ENCODE measurements at places on chromosomes 16 and 17. TPM values are rescaled to one million over a fixed set of nuclear protein-coding genes. Genes with fewer than 3 reads are reported as not detected.
A peak's percentile ranks its signal among the peaks of the same experiment; 100 is the strongest.

The TBC1D3I gene
- total RNA-seq, result not detected

- no peaks in the 10 kb centered on the region for H3K4me1 ChIP-seq
- no peaks in the 10 kb centered on the region for H3K27me3 ChIP-seq
- no peak overlapping the region for H3K27ac ChIP-seq
Measured at GRCh38 chr16:23244122-23244521, 58.0 kb upstream of the SCNN1B start.

DNA sequence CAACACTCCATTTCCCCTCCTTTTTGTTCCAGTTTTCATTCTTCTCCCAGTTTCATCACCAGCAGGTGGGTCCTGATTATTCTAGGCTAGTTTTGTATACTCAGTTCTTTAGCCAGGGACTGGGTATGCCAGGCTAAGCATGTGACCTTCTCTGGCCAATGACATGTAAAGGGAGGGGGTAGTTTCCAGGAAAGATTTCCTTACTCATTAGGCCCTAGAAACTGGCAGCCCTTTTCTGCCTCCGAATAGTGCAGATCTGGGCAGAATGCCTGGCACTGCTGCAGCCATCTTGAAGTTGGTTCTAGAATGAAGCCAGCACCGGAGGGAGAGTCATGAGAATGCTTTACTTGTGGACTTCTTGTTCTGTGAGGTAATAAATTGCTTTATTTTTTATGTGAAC lies 126.9 kb upstream of the AXIN2 start:
- H3K27me3 ChIP-seq, result no peaks in the 10 kb centered on the region
- no peak for DNase-seq
- no peak overlapping the region for H3K27ac ChIP-seq
- no peaks in the 10 kb centered on the region for H3K4me1 ChIP-seq
- no peak overlapping the region for H3K4me3 ChIP-seq
- no peaks in the 10 kb centered on the region for H3K36me3 ChIP-seq

GRCh38 chr16:50414152-50414551 lies 45.4 kb upstream of the BRD7 start:
- no peaks in the 10 kb centered on the region for H3K4me1 ChIP-seq
- H3K36me3 ChIP-seq, result no peaks in the 10 kb centered on the region
- DNase-seq, result no peak
- H3K27ac ChIP-seq, result no peak overlapping the region

GRCh38 chr17:17084317-17084835 lies 42.1 kb downstream of the MPRIP start:
- H3K27me3 ChIP-seq, result no peaks in the 10 kb centered on the region
- H3K36me3 ChIP-seq, result peaks cover 6% of the 10 kb centered on the region
- no peak overlapping the region for H3K4me3 ChIP-seq
- H3K27ac ChIP-seq, result no peak overlapping the region
- peaks cover 4% of the 10 kb centered on the region for H3K4me1 ChIP-seq
- DNase-seq, result no peak

DNA sequence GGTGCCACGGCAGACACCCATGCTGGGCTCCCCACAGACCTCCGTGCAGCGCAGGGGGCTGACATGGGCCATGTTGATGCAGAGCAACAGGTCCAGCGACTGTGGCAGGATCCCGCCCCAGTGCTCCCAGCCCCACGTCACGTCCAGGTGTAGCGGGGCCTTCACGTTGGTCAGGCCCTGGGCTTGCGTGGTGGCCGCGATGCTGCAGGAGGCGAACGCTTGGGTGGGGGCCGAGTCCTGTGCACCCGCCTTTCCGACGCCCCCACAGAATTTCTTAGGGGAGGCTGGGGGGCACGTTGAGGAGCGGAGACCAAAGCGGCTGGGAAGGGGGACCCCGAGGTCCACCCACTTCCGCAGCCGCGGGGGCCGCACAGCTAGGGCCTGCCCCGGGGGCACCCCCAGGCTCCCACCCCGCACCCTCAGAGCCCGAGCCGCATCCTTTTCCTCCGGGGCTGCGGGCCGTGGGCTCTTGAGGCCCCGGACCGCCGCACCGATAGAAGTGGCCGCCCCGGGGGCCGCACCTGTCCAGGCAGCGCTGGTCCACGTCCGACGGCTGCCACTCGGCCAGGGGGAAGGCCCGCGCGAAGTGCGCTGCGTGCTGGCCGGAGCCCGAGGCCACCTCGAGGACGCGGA lies 416 bp downstream of the METTL26 start:
- H3K36me3 ChIP-seq, result no peaks in the 10 kb centered on the region
- peak overlapping the region; percentile 60 for H3K4me3 ChIP-seq
- peaks cover 38% of the 10 kb centered on the region for H3K4me1 ChIP-seq
- H3K27ac ChIP-seq, result peak overlapping the region; percentile 99
- DNase-seq, result no peak

GRCh38 chr16:11016993-11017392 lies 72.6 kb downstream of the CLEC16A start:
- no peaks in the 10 kb centered on the region for H3K27me3 ChIP-seq
- H3K4me3 ChIP-seq, result no peak overlapping the region
- no peak overlapping the region for H3K27ac ChIP-seq
- no peaks in the 10 kb centered on the region for H3K4me1 ChIP-seq
- no peak for DNase-seq
